ENCODE measurements at places on chromosomes 2 and 18.

- peak; percentile 85 for DNase-seq
Observed at GRCh38 chr2:9178904-9179571, 27.6 kb upstream of the ASAP2 start.

- DNase-seq = no peak
Observed at GRCh38 chr2:49801898-49802450, 647.7 kb upstream of the FSHR start.

GRCh38 chr2:197137826-197138477 is 172.6 kb downstream of the ANKRD44 start:
- no peak for DNase-seq

DNA sequence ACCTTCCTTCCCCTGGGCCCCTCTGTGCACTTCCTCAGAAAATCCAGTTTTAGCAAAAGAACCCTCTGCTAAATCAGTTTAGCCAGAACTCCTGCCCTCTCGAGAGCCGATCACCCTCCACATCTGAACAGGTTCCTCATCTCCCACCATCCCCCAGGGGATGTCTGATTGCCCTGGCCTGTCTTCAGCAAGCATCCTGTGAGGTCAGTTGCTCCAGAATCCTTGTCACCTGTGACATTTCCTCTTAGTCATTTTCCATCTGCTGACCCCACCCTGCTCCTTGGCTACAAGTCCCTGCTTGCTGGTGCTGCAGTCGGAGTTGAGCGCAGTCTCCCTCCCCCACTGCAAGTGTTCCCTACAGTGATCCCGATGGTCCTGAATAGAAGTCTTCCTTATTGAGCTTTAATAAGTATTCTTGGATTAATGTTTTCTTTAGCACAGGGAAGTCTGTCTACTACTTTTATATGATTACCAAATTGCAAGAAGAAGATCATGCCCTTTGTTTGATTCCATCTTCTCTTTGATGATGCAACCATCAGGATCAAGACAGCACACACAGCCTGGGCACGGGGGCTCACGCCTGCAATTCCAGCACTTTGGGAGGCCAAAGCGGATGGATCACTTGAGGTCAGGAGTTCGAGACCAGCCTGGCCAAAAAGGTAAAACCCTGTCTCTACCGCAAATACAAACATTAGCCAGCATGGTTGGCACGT is 30.9 kb upstream of the UBE2F start:
- peak; percentile 31 for DNase-seq

- no peak for DNase-seq
Observed at GRCh38 chr18:8942021-8942908, 160.2 kb upstream of the NDUFV2 start.

DNA sequence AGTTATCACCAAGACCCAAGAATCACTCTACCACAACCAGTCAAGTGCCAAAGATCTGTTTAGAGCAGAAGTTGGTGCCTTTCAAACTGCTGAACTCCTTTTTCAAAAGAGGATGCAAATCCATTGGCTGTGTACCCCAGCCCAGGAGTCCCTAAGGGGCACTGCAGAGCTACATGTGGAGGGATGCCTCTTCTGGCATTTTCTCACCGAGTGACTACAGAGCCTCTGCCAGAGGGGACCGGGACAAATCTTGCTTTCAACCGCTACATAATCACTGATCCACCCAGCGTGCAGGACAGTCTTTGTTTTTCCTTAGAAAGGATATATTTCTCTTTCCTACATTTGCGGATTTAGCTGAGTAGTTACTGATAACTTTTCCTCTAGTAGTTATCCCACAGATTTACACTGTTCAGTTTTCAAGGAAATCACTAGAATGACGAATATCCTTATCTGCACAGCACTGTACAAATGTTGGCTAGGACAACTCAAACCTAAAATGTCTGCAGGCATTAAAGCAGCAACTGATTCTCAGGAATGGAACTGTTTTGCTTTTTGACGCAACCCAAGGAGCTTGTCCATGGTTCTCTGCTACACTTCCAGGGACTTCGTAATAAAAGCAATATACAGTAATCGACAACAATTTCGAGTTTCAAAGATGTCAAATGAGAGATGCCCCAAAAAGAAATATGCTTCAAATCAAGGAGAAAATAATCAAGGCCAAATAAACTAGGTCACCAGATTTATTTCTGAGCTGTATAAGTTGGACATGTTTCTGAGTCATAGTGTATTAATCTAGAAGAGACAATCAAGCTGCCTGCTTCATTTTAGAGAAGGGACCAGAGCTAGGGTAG is 24.1 kb downstream of the EPB41L3 start:
- no peak for DNase-seq

- no peak for DNase-seq
Observed at GRCh38 chr2:61597300-61598289, 59.4 kb upstream of the XPO1 start.
